CD4-positive, alpha-beta T cell treated with Interleukin-6 at 100 ng/mL for 8 hours (primary cell): ENCODE measurements at places on chromosomes 6 and 20.

DNA sequence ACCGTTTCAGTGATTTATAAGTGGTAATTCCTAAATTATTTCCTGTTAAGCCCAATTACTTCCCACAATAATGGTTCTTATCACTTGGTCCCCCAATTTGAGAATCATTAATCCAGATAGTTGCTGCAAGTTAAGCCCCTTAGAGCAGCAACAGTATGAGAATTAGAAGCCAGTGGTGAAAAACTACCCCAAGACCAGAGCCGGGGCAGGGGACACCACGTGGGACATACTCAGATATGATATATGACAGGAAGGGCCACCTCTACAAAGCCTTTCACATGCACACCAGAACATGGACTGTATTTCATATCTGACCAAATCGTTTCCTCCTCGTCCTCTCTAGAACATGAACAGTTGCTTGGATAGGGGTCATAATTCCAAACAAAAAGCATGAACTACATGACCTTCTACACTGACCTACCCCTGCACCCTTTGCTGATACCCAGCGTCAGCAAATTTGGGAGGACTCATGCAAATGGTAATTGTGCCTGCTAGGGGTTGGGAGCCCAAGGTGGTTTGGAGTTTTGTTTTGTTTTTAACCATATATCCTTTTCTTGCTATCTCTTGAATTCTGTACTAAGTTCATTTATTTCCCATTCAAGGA lies 3.9 kb downstream of the JAG1 start:
- DNase-seq: no peak

GRCh38 chr6:160895562-160895961 lies 96.0 kb upstream of the MAP3K4 start:
- DNase-seq: no peak

- DNase-seq: no peak
Measured at GRCh38 chr20:62771396-62772102, 24.7 kb upstream of the MRGBP start.

DNA sequence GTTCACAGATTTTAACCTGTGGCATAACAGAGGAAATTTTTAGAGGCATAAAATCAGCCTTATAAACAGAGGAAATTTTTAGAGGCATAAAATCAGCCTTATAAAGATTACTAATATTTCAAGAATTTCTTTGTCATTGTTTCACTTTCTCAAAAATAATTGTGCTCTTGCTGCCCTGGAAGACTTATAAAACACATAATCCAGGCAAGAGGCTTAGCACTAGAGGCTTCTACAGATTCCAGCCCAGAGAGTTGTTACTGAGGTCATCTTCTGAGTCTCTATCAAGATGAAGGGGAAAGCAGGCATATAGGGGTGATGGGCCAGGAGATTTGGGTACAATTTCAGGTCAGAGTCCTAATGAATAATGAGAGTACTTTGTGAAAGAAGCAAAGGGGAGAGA lies 85.7 kb downstream of the RFPL4B start:
- no peak for DNase-seq

GRCh38 chr6:106161311-106161874 lies 75.3 kb downstream of the PRDM1 start:
- no peak for DNase-seq

- peak; percentile 31 for DNase-seq
Measured at GRCh38 chr6:24431045-24431451, 28.3 kb downstream of the MRS2 start.

- no peak for DNase-seq
Measured at GRCh38 chr6:44076356-44077213, 50.7 kb downstream of the MRPL14 start.

DNA sequence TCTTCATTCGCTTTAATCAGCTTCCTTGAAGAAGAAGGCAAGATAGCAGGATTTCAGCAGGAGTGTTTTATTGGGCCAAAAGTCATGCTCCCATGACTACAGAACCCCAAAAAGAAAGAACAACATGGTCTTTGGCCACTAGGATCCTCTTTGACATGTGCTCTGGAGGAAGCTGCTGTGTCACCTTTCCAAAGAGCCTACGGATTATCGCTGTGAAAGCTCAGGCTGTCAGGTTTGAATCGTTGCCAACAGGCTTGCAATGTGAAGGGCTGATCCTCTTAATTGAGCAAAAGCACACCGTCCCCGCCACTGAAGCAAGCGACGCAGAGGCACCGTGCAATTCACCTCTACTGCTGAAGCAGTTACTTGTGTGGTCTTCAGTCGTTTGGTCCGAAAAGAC lies 29.0 kb downstream of the MYLIP start:
- no peak for DNase-seq

- peak; percentile 72 for DNase-seq
Measured at GRCh38 chr20:438571-439469, 23.5 kb downstream of the TBC1D20 start.

- DNase-seq: no peak
Measured at GRCh38 chr6:148242180-148242579, 100.5 kb upstream of the SASH1 start.

GRCh38 chr6:17334265-17334664 lies 53.1 kb downstream of the RBM24 start:
- no peak for DNase-seq

- no peak for DNase-seq
Measured at GRCh38 chr6:89411145-89412070, 665 bp downstream of the RRAGD start.

DNA sequence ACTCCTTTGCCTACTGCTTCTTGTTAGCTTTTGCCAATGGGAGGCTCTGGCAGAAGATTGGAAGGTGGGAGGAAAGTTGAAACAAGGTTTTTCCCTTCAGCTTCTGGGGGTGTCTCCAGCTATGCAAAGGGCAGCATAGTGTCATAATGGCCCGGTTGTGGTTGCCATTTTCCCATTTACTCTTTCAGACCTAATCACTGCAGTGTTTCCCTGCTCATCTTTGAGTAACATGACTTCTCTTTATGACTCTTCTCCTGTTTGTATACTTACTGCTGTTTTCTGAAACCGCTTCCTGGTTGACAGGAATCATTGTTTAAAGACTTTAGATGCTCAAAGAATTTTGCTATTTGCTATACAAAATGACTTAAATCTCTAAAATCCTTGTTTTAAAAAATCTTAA lies 19.9 kb downstream of the NRN1 start:
- no peak for DNase-seq

- no peak for DNase-seq
Measured at GRCh38 chr20:21514553-21515251, 838 bp upstream of the NKX2-2 start.
